ENCODE measurements at places on chromosomes 1 and 21.

DNA sequence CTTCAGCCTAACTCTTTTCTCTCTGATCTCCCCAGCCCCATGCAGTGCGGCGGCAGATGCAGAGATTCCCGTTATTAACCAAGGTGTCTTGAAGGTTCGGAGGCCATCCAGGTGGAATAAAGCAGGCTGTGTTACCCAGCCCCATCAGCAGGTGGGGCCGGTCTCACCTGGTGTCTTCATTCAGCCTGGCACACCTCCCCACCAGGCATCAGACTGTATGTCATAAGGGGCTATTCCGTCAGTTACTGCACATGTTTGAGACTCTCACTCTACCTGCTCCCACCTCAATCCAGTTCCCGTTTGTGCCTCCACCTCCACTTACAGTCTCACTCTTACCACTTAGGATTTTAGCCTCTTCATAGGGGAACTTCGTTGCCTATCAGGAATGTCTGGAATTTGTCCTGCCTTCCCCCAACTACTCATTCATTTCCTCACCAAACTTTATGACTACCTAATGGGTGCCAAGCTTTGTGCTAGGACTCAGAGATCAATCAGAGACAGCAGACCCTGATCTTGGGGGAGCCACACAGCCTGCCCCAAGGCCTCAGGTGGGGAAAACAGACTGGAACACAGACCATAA, 170.2 kb downstream of the PLPP3 start:
- DNase-seq: no peak

GRCh38 chr1:114367810-114368209, 143.2 kb downstream of the TRIM33 start:
- DNase-seq: no peak

- DNase-seq: no peak
These were observed 12.6 kb upstream of the LMNA start for GRCh38 chr1:156101880-156102279.

DNA sequence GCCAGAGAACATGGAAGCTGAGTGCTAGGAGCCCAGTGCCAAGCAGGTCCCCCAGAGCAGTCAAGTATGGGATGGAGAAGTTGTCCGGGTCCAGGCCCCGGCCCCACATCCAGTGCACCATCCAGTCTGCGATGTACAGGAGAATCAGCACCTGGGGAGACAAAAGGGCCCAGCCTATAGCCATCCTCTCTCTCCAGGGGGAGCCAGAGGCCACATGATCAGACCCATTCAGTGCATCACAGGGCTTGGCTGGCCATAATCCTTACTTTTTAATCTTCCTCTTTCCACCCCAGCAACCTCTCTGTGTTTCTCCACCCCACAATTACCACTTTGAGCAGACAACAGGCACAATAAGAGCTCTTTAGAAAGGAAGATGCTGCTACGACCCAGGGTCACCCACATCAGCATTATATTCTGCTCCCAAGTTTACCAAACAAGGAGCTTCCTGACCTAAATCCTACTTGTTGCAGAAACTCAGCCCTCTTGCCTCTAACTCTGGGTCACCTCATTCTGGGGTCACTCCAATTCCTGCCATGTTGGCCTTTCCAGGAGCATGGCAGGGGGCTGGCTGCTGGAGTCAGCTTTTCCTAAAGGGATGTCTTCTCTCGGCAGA, 16.4 kb upstream of the RAB29 start:
- peak; percentile 57 for DNase-seq

DNA sequence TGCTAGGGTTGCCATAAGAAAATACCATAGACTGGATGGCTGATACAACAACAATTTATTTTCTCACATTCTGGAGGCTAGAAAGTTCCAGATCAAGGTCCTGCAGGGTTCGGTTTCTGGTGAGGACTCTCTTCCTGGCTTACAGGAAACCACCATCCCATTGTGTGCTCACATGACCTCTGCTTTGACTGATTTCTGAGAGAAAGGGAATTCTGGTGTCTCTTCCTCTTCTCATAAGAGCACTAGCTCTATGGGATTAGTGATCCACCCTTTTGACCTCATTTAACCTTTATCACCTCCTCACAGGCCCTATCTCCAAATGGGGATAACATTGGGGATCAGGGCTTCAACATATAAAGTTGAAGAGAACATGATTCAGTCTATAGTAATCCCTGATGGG, 47.5 kb downstream of the MRPL39 start:
- DNase-seq: no peak

DNA sequence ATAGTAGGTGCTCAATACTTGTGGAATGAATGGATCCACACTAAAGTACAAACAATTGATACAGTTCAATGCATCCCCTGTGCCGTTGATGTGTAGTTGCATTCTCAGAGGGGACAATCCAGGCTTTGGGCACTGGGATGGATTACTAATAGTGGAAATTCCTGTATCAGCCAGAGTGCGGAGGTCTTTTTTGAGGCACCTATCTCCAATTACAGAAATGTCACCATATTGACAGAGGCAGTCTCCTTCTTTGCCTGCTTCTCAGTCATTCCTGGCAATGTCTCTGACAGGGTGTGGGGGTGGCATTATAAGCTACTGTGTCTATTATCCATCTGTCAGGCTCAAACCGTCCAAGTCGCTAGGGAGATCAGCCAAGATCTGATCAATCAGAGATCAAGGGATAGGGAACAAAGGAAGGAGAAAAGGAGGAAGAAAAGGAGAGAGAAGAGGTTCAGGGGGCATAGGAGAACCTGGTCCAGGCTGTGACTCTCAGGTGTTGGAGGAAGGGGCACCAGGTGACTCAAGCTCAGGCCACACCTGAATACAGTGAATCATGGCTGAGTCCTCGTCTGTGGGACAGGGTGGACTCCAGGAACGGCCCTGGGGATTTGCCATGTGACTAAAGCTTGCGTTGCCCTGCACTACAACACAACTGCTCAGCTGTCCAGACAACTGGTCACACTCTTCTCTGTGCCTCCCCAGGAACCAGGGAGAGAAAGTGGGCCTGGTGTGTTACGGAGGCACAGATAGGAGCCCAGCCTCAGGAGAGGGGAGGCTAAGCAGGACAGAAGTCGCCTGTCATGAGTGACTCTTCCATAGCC, 3.4 kb upstream of the LAMB3 start:
- no peak for DNase-seq

DNA sequence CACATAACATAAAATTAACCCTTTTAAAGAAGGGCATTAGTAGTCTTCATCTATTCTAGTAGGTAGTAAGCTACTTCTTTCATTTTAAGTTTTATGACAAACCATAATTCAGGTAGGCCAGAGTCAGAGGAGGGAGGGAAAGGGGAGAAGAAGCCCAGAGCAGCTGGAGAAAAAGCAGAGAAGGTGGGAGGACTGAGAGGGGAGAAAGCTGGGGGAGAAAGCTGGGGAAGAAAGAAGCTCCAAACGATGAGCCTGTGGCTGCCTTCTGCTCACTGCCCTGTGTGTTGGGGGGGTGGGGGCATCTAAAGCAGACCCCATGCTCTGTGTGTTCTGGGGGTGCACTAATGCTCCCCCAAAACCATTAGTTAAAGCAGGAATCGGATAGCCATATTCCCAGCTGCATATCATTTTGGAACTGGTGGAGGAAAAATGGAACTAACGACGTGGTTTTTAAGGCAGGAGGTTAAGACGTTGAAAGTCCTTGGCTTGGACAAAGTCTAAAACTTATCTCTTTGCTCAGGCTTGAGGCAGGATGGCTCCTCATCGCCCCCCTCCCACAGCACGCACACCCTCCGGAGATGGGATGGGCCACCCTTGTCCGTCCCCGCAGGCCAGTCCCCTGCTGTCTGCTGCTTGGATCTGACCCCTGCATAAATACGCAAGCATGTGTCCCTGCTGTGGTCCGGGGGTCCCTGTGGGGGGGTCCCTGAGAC, 184.2 kb downstream of the DYRK1A start:
- DNase-seq: no peak

DNA sequence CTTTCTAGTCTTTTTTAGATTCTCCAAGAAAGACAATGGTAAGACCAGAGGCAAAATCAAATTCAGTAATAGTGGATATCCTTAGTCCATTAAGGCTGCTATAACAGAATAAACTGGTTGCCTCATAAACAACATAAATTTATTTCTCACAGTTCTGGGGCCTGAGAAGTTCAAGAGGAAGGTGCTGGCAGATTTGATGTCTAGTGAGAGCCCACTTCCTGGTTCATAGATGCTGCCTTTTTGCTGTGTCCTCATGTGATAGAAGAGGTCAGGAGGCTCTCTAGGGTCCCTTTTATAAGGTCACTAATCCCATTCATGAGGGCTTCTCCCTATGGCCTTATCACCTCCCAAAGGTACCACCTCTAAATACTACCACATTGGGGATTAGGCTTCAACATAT, 31.5 kb upstream of the BTG3 start:
- DNase-seq: no peak

- no peak for DNase-seq
These were observed 6.3 kb upstream of the FOXO6 start for GRCh38 chr1:41354956-41355355.

GRCh38 chr1:152107984-152108881, 7.0 kb downstream of the TCHH start:
- no peak for DNase-seq

DNA sequence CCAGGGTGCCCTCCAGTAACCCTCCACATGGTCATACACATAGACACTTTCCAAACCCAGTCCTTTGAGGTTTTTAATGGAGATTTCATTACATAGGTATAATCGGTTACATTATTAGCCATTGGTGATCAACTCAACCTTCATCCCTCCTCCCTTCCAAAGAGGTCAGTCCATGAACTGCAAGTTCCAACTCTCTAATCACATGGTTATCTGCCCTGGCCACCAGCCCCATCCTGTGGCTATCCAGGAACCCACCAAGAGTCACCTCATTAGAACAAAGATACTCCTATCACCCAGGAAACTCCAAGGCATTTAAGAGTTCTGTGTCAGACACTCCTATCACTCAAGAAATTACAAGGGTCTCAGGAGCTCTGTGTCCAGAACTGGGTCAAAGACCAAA, 12.2 kb downstream of the ATP1A4 start:
- DNase-seq: no peak

- DNase-seq: no peak
These were observed at the start of gene RAB25 for GRCh38 chr1:156060937-156061636. Gene RAB25 (plus strand): TSS chr1:156061160. CDS start chr1:156061401, 241 bp downstream.

DNA sequence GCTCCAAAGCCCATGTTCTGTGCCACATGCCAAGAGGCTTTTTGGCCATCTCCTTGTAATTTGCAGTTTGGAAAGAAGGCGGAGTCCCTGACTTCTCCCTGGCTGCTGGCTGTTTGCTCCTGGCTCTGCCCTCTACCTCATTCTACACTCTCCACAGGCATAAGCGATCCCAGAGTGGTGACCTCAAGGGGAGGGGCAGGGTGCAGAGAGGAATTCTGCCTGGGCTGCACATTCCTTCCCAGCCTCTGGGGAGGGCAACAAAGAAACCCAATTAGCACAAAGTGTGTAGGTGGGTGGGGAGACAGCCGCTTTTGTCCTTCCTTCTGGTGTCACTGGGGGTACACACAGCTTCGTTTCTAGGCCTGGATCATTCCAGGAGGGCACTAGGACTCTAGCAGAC, 95.3 kb downstream of the HIVEP3 start:
- DNase-seq: no peak

DNA sequence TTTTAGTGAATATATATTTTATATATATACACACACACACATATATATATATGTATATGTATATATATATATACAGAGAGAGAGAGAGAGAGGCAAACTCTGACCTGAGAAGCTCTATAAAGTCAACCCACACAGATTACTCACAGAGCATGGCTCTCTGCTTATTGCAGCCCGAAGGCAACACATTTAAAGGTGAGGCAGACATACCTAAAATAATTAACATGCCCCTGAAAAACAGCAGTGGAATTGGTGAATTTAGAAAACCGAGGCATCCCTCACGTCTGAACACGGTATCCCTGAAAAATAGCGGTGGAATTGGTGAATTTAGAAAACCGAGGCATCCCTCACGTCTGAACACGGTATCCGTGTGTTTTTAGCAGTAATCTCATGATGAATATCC, 228.2 kb downstream of the KIF26B start:
- no peak for DNase-seq

DNA sequence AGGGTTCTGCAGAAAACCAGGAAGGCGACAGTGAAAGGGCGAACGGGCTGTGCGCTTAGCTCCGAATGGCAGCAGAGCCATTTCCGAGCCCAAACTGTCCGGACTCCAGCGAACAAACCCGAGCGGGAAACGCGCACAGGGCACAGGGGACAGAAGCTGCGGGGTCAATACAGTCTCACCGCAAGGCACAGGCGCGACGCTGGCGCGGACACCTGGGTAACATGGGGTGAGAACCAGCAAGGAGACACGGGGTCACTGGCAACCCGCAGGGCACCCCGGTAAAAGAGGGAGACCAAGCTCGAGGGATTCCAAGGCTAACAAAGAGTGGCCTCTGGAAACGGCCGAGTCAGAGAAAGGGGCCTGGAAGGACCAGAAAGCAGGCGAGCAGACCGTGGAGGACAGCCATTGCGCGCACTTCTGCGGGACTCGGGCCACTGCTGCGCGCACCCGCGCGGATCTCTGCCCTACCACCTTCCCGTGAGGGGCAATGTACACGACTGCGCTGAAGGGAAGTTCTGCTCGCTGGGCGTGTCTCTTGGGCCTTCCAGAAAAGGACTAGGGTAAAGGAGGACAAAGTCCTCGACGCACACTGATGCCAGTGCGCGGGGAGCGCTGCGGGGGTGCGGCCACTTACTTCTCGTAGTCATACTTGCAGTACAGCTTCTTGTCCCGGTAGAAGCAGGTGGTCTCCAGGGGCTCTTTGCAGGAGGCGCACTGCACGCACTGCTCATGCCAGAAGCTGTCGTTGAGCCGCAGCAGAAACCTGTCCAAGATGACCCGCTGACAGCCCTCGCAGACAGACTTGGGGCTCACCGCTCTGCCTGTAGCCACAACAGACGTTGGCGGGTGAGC, 3.8 kb downstream of the LMX1A start:
- DNase-seq: no peak

GRCh38 chr1:198298640-198299039, 141.8 kb downstream of the NEK7 start:
- no peak for DNase-seq

- DNase-seq: no peak
These were observed 272.6 kb upstream of the FMN2 start for GRCh38 chr1:239819096-239819495.

GRCh38 chr1:153800516-153800915, 25.3 kb downstream of the SLC27A3 start:
- DNase-seq: no peak

DNA sequence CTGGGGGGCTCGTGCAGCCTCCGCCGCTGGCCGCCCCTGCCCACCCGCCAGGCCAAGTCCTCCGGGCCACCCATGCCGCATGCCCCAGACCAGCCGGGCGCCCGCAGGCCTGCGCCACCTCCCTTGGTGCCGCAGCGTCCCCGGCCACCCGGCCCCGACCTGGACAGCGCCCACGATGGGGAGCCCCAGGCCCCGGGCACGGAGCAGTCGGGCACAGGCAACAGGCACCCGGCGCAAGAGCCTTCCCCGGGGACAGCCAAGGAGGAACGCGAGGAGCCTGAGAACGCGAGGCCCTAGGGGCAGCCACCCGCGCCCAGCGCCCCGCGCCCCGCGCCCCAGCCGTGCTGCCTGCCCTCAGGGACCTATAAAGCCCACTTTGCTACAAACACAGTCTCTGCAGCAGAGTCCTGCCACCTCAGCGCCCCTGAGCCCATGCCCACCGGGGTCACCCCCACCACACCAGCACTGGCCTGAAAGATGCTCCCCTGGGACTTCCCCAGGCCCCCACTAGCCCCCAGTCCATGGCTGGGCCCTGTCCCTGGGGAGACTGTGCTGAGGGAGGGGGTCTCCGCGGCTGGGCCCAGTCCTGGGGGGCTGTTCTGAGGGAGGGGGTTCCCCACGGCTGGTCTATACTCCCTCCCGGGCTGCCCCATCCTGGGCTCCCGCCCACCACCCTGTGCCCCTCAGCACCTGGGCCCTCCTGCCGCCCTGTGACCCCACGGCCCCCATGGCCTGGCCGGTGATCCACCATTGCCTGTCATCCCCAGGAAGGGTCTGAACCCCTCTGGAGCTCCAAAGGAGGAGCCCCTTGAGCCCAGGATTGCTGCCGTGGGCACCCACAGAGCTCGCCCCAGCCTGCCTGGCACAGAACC, 8.6 kb downstream of the TNFRSF18 start:
- DNase-seq: no peak

Measured in activated CD4-positive, alpha-beta T cell treated with anti-CD3 and anti-CD28 coated beads for 4 hours (primary cell).